ENCODE measurements at places on chromosomes 1 and 21.

DNA sequence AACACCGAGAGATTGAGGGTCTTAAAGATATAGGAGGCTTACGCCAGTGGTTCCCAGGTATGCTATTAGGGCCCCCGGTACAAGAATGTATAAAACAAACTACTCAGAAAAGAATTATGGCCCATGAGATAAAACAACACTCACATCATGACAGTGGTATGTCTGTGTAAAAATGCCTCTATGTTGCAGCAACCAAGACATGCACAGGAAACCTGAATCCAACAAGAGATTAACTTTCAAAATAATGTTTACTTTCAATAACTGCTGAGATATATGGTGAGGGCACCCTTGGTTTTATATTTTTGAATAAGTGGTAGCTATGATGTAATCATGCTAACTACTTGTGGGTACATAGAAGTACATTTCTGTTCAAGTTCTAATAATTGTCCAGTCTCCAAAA is 74.9 kb downstream of the PUM1 start:
- no peak for DNase-seq

GRCh38 chr1:38917337-38917736 is 24.3 kb downstream of the RHBDL2 start:
- DNase-seq = no peak

GRCh38 chr1:193368302-193368701 is 181.9 kb upstream of the B3GALT2 start:
- no peak for DNase-seq

GRCh38 chr1:111738436-111739193 is 580 bp downstream of the INKA2 start:
- DNase-seq = peak; percentile 69

DNA sequence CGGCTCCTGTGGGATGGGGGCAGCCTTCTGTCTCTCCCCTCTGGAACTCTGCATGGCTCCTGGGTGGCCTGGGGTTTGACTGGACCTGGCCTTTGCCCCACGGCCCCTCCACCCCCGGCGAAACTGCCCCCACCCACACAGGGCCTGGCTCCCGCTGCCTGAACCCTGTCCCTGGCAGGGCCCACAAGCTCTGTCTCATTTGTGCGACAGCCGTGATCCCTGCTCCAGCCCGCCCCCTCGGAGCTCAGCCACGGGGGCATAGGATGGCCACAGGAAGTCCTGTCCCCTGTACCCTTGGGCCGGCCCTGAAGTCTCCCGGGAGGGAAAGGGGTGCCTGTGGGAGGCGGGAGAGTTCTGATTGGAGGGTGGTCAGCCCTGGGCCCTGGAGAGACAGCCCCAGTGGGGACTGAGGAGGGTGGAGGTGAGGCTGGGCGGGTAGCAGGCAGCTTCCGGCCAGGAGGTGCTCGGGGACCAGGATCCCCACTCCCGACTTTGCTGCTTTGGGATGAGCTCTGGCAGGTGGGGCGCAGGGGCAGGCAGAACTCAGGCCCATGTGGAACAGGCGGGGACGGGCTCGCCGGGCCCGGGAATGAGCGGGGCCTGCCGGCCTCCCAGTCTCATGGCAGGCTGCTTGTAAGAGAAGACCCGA is 45.1 kb downstream of the SLX9 start:
- no peak for DNase-seq

DNA sequence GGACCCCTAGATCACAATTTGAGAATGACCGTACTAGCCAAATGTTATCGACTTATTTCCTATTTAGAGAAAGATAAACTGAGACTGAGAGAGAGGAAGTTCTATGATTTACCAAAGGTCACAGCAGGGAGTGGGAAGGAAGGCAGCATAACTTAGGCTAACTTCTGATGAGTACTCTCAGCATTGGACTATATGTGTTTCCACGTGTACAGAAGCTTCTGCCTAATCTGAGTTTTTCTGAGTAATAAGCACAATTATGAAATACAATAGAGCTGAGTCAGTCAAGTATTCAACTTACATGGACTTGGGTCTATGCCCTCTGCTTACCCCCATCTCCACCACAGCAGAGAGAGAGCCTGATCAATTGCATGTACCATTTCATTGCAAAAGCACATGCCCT is 88.1 kb upstream of the HIVEP3 start:
- DNase-seq = no peak

GRCh38 chr1:67957066-67957465 is 93.4 kb downstream of the DIRAS3 start:
- DNase-seq = no peak

DNA sequence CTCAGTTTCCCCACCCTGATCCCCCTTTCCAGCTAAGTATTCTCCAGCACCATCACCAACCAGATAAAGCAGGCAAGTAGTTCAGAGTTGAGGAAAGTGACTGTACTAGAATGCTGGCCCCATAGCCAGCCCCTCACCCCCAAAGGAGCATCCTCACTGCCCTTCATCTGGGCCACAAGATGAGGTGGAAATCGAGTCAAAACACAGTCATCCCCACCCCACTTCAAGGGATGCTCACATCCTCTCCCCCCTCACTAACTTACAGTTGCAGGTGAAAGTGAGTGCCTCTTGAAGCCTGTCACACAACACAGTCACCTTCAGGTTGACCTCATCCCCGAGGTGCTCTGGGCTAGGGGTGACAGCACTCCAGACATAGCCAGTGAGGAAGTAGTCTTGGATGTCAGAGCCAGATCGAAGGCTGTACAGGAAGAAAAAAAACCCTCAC is 30.4 kb downstream of the PIK3C2B start:
- no peak for DNase-seq

- no peak for DNase-seq
These were observed 61.8 kb upstream of the LRRC8D start for GRCh38 chr1:89759036-89759435.

DNA sequence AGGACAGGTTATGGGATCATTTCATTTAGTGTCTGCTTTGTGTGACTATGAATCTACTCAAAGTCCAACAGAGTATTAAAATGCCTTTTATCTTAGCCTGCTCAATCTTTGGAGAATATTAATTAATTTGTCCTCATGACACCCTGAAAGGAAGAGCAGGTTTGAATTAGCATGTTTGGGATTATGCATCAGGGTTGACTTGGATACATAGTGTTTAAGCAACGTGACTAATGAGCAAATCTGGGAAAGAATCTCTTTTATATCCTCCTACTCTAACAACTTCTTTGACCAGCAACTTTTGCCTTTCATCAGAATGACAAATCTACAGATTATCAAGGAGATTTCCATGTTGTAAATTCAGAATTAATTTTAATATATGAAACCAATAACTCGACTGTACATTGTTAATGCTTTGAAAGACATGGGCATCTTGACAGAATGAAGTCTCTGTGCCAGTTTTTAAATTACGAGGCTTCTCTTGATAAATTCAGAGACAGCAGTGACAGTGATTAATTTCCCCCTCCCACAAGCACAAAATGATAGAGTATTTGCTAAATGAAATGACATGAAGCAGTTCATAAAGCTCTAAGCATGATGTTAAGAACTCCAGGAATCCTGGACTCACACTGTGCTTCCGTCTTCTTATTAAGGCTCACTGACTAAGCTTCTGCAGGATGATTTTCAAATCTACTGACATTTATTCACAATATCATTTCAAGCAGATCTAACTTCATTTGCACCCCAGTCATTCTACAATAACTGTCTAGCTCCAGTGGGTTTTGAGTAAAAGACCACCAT is 156.5 kb downstream of the PCNX2 start:
- no peak for DNase-seq

- peak; percentile 79 for DNase-seq
These were observed 12.1 kb downstream of the IRF2BP2 start for GRCh38 chr1:234597894-234598293.

DNA sequence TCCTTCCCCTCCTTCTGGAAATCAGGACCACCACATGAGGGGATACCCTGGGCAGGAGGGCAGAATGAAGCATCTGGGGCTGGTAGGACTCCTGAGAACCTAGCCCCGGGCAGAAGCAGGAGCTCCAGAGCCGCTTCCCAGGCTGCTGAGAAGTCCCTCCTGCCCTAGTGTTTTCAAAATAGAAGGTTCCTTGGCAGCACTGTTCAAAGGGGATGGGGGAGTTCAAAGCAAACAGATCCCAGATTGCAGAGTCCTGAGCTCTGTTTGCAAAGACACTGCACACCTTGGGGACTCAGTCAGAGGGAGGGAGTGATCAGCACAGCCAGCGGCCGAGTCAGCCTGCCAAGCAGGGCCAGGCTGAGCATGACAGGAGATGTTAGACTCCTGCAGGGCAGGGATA is 177.8 kb downstream of the PTPRU start:
- no peak for DNase-seq

- DNase-seq = no peak
These were observed 17.7 kb upstream of the ELAVL4 start for GRCh38 chr1:50091068-50091467.

- DNase-seq = no peak
These were observed 29.0 kb downstream of the NFIA start for GRCh38 chr1:61111084-61112004.

DNA sequence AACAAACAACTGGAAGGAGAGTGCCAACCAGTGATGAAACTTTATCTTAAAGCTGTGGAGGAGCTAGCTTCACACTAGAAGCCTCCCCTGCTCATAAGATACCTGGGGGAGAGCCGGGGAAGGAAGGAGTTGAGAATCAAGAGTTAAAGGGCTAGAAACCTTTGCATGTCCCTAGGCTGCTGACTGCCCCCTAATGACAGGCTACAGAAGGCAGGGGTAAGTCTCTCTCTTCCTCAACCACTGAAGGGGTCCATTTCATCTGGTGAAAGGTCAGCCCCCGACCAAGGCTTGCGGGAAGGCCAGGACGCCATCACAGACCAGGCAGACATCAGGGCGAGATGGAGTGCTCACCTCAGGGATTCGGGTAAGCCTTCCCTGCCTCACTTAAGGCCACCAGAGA is 65.6 kb upstream of the GRHL3 start:
- DNase-seq = no peak

DNA sequence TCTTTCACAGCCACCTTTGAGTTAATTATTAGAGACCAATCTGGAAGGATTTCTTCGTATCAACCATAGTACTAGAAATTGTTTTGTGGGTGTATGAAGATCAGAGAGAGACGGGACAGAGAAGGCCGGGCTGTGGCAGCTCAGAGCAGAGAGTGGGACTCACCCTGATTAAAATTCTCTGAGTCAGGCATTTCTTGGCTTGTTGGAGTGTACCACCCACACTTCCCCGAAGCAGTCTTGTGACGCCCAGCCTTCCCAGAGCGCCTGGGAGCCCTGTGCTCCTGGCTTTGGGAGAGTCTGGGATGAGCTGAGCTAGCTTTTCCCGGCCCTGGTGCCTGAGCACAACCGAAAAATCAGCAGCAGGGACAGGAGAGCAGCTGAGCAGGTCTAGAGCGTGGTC is 19.4 kb downstream of the PLEKHM2 start:
- DNase-seq = no peak

DNA sequence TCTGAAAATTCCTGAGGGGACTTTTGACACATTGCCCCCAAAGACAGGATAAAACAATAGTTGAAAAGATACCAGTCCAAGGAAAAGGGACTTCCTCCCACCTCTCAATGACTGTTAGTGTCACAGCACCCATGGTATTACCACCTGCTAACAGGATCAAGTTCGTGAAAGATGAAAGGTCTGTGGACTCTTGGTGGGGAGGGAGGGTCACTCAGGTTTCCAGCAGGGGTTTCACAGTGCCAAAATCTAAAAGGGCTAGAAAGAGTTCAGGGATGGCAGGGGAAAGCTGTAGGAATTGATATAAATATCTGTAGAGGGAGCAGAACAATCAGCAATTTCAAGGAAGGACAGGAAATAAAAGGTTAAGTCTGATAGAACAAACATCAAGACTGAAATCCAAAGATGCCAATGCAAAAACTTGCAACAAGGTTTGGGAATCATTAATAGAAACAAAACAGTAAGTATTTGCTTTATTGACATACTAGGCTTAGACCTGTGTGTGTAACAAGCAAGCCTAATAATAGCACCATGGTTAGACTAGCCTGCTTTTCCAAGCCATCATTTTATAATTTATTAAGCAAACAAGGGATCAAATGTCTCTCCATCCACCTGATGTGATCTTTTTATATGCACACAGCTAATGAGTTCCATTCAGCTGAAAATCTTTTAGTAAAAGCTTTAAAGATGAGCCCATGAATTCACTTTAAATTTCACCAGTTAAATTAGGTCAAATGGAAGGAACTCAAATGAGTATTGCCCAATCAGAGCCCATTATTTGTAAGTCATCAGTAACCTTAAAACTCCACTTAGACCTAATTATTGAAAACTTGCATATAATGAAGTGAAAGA is 3.7 kb downstream of the MCL1 start:
- no peak for DNase-seq

DNA sequence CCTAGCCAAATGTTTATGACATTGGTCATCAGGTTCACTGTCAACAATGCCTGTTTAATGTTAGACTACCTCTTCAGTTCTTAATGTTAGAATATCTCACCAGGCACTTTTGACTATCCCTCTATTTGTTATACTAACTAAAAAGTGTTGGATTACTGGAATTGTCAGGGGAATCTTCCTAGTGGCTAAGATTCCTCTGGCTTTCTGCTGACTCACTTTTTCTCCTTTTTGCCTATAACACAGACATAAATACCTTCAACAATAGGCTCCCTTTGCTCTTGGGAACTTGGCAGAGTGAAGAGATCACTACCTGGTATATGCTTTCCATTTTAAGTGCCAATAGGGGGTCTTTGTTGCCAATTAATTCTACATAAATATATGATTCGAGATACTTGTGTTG is 68.5 kb downstream of the TMEM200B start:
- no peak for DNase-seq

GRCh38 chr21:24272521-24272938 is 1334.8 kb downstream of the MRPL39 start:
- DNase-seq = no peak

DNA sequence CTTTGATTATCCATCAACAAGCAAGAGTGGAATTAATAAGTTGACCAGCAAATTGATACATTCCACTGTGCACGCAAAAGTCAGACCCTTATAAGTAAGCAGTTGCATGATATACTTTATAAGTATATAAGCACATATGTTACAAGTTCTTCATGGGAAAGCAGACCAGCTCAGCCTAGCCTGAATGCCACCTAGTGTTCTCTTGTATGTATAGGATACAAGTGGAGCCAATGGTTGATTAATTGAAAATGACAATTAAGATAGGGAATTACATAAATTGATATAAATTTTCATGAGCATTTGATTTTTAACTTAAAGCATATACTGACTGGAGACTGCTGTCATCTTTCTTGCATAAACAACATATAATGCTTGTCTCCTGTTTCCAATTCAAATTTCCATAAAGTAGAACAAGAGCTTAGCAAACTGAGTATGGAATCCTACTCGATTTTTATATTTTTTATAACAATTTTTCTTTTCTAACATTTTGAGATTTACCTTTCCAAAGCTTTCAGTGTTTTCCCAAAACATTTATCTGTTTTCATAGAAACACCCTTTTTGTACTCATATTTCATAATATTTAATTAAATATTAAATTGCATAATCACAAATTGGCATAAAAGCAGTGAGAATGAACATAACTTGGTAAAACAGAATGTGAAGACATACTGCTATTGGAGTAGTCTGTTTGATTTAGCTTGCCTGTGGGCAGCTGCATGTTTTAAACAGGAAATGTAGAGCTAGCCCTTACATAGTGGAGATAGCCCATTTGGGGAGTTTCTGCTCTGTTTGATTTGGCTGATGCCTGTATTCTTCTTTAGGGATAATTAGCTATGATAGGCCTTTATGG is 62.8 kb downstream of the MAGI3 start:
- DNase-seq = no peak
